Uterine smooth muscle cell (primary cell): ENCODE measurements at places on chromosomes 6 and 20. TPM values are rescaled to one million over a fixed set of nuclear protein-coding genes. Genes with fewer than 3 reads are reported as not detected.

Gene F13A1
- total RNA-seq: under 0.01 TPM in 1 of 2 replicates, not detected in the other

Gene TAAR1
- not detected in 2 replicates for total RNA-seq

Gene ADTRP
- total RNA-seq: 6.4 and 6.9 TPM in 2 replicates

Gene CD109
- 42.9 and 44.8 TPM in 2 replicates for total RNA-seq

Gene PARD6B
- 2.3 and 3.5 TPM in 2 replicates for total RNA-seq

Gene MSH5
- 13.0 and 21.6 TPM in 2 replicates for total RNA-seq

Gene EBF4
- total RNA-seq: 1.2 and 4.1 TPM in 2 replicates

Gene UBR2
- total RNA-seq: 31.1 and 38.6 TPM in 2 replicates

Gene SLC17A4
- total RNA-seq: not detected in 2 replicates

Gene SNAP25
- 0.25 and 0.44 TPM in 2 replicates for total RNA-seq
